ENCODE measurements at places on chromosomes 6 and 20.
A peak's percentile ranks its signal among the peaks of the same experiment; 100 is the strongest.

DNA sequence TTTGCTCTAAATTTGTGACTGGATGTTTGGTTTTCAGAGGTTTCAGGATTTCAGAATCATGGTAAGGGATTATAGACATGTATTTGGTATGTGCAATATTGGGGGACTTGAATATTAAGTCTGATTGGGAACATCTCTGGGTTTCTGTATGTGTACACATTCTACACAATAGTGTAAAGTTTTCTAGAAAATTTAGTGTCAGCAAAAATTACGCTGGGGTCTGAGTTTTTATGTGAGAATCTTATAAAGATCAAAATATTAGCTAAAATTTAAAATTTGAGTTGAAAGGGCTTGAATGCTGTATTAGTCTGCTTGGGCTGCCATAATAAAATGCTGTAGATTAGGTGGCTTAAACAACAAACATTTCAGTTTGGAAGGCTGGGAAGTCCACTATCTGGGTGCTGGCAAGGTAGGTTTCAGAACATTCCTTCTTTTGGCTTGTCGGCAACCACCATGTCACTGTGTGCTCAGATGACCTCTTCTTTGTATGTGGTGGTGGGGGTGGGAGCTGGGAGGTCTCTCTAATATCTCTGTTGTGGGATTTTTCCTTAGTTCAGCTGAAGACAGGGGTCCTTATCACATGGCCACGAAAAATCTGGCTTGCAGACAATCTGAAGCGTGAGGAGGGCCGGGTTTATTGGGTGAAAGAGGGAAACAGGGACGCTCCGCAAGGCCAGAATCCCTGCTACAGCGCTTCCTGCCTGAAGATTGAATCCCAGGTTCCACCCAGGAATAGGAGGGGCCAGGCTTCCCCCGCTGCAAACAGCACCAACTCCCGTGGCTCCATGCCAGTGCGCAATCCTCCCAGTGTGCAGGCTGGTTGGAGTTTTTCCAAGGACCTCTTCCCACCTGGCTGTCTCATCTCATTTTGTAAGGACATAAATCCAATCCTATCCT lies 299.7 kb downstream of the PLCB1 start:
- peak overlapping the region; percentile 80 for H3K27ac ChIP-seq
- peaks cover 44% of the 10 kb centered on the region for H3K4me1 ChIP-seq

- peaks cover 4% of the 10 kb centered on the region for H3K27me3 ChIP-seq
- no peaks in the 10 kb centered on the region for H3K36me3 ChIP-seq
- no peak for DNase-seq
- H3K4me1 ChIP-seq = no peaks in the 10 kb centered on the region
- no peak overlapping the region for H3K27ac ChIP-seq
- no peak overlapping the region for H3K4me3 ChIP-seq
These were observed 170.6 kb downstream of the TRMT11 start for GRCh38 chr6:126156973-126157372.

DNA sequence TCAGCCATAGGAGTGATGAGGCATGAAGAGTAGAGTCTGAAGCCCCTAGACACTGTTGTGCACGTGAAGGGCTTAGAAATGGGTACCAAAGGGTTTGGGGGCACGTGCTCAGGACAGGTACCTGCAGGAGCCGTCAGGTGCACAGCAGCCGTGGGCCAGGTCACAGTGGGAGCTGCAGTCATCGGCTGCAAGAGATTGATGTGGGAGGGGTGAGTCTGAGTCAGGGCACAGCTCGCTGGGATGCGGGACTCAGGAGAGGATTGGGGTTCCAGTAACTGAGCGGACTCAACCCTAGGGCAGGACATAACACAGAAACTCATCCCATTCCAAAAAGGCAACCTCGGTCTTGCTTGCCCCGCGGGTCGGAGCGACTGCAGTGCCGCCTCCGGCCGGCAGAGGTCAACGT lies 1.1 kb downstream of the DLK2 start:
- H3K27ac ChIP-seq = no peak overlapping the region
- peaks cover 44% of the 10 kb centered on the region for H3K27me3 ChIP-seq
- no peak for DNase-seq
- H3K4me1 ChIP-seq = peaks cover 33% of the 10 kb centered on the region
- H3K4me3 ChIP-seq = peak overlapping the region; percentile 70

- H3K36me3 ChIP-seq = no peaks in the 10 kb centered on the region
- H3K27me3 ChIP-seq = peaks cover 85% of the 10 kb centered on the region
- no peak overlapping the region for H3K4me3 ChIP-seq
These were observed 4.7 kb upstream of the LINC00237 start for GRCh38 chr20:21110811-21111210.

GRCh38 chr20:43776691-43777090 lies 49.9 kb upstream of the GTSF1L start:
- no peaks in the 10 kb centered on the region for H3K36me3 ChIP-seq
- H3K4me1 ChIP-seq = no peaks in the 10 kb centered on the region
- H3K27ac ChIP-seq = no peak overlapping the region
- DNase-seq = no peak
- peaks cover 35% of the 10 kb centered on the region for H3K27me3 ChIP-seq

- no peak for DNase-seq
- H3K27ac ChIP-seq = no peak overlapping the region
- no peaks in the 10 kb centered on the region for H3K36me3 ChIP-seq
These were observed 28.0 kb upstream of the CST5 start for GRCh38 chr20:23907579-23907978.

DNA sequence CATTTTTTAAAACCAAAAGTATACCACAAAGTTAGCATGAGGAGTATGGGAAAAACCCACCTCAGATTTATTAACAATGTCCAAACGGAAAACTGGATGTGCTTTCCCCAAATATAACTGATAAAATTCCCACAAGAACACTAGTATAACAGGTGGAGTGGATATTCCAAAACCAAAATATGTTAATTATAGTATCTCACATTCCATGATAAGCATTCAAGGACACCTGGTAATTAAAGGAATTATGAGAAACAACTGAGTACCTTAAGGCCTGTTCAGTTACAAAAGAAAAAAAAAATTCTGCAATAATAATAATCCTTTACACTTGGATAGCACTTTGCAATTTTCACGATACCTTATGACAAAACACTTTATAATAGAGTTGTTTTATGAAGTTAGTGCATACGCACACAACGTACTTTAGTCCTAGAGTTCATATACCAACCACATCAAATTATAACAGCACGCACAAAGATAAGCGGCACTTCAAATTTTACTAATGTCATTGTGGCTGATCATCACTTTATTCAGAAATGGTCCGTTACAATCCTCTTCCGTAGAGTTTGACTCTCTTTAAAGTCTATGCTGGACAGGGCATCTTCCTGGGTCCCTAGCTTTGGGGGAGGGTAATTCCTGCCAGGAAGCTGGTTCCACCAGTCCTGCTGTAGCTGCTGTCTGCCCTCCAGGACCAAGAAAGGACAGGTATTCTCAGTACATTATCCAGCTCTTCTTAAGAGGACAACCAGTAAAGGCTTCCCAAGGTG lies 1.7 kb downstream of the CDK19 start:
- H3K27me3 ChIP-seq = no peaks in the 10 kb centered on the region
- H3K4me1 ChIP-seq = peaks cover 29% of the 10 kb centered on the region
- no peak for DNase-seq
- peak overlapping the region; percentile 100 for H3K4me3 ChIP-seq
- H3K27ac ChIP-seq = no peak overlapping the region

DNA sequence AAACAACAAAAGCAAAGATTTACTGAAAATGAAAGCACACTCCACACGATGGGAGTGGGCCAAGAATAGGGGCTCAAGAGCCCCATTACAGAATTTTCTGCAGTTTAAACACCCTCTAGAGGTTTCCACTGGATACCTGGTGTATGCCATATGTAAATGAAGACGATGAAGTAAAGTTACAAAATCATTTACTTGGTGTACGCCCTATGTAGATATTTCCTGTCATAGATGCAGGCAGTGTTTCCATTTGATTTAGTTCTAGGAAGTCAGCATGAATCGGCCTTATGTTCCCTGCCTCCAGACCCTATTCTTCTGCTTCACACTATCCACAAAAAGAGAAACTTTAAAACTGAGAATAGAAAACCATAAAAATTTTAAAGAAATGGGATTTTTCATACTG lies 404.4 kb upstream of the GJE1 start:
- H3K27ac ChIP-seq = no peak overlapping the region
- H3K36me3 ChIP-seq = no peaks in the 10 kb centered on the region
- no peaks in the 10 kb centered on the region for H3K27me3 ChIP-seq

GRCh38 chr20:31560094-31560745 lies 44.9 kb upstream of the ID1 start:
- H3K27me3 ChIP-seq = no peaks in the 10 kb centered on the region
- H3K36me3 ChIP-seq = peaks cover 55% of the 10 kb centered on the region
- H3K27ac ChIP-seq = no peak overlapping the region
- no peak overlapping the region for H3K4me3 ChIP-seq
- H3K4me1 ChIP-seq = peaks cover 18% of the 10 kb centered on the region
- peak; percentile 67 for DNase-seq

- no peak overlapping the region for H3K27ac ChIP-seq
- H3K4me1 ChIP-seq = no peaks in the 10 kb centered on the region
- H3K27me3 ChIP-seq = peaks cover 5% of the 10 kb centered on the region
- H3K36me3 ChIP-seq = no peaks in the 10 kb centered on the region
- DNase-seq = no peak
These were observed 121.6 kb upstream of the GJE1 start for GRCh38 chr6:142011156-142011555.

- peaks cover 38% of the 10 kb centered on the region for H3K27me3 ChIP-seq
- H3K36me3 ChIP-seq = no peaks in the 10 kb centered on the region
- DNase-seq = no peak
- H3K4me3 ChIP-seq = peak overlapping the region; percentile 77
- peaks cover 19% of the 10 kb centered on the region for H3K4me1 ChIP-seq
These were observed 1.2 kb upstream of the ARFGEF3 start for GRCh38 chr6:138160329-138161087.

DNA sequence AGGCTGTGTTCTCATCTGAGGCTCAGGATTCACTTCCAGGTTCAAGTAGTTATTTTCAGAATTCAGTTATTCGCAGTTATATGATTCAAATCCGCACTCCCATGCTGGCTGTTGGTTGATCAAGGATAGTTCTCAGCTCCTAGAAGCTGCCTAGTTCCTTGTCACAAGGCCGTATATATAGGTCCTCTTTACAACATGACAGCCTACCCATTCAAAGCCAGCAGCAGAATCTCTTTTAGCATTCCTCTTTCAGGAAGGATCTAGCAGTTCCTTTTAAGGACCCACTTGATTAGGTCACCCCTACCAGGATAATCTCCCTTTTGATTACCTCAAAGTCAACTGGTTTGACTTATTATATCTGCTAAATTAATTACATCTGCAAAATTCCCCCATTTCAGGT lies 23.8 kb upstream of the LAMP5 start:
- no peaks in the 10 kb centered on the region for H3K27me3 ChIP-seq
- H3K36me3 ChIP-seq = no peaks in the 10 kb centered on the region
- H3K4me3 ChIP-seq = no peak overlapping the region
- DNase-seq = no peak
- H3K27ac ChIP-seq = no peak overlapping the region

DNA sequence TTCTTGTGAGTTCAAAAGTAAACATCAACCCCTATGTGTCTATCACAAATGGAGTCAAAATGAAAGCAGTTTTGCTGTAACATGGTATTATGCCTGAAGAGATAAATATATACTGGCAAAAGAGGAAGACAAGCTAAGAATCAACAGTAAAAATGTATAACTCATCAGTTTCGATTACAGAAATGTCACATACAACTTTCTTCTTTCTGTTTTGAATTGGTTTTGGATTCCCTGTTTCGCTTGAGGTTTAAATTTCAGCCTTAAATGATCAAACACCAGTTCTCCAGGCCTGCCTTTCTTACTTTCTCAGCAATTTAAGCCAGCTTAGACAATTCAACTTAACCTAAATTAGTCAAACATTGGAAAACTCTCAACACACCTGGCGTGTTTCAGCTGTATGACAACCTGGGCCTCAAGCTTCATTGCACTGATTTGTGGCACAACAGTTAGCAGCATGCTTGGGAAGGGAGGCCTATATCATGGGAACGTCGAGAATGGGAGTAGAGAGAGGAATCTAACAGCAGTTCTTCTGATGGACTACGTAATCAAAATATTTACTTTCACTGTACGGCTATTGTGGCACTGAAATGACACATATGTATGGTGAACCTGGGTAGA lies 51.9 kb upstream of the MARCKS start:
- no peaks in the 10 kb centered on the region for H3K36me3 ChIP-seq
- no peak for DNase-seq
- peaks cover 8% of the 10 kb centered on the region for H3K4me1 ChIP-seq
- H3K27me3 ChIP-seq = no peaks in the 10 kb centered on the region
- peak overlapping the region; percentile 60 for H3K27ac ChIP-seq
- no peak overlapping the region for H3K4me3 ChIP-seq

- no peak overlapping the region for H3K4me3 ChIP-seq
- no peaks in the 10 kb centered on the region for H3K4me1 ChIP-seq
- DNase-seq = no peak
- H3K36me3 ChIP-seq = peaks cover 13% of the 10 kb centered on the region
These were observed 304.4 kb upstream of the PLCB4 start for GRCh38 chr20:8764344-8764962.

GRCh38 chr6:26025894-26026832 lies 61.1 kb upstream of the HFE start:
- no peaks in the 10 kb centered on the region for H3K27me3 ChIP-seq
- peak overlapping the region; percentile 73 for H3K4me3 ChIP-seq
- H3K36me3 ChIP-seq = no peaks in the 10 kb centered on the region
- H3K4me1 ChIP-seq = peaks cover 42% of the 10 kb centered on the region

DNA sequence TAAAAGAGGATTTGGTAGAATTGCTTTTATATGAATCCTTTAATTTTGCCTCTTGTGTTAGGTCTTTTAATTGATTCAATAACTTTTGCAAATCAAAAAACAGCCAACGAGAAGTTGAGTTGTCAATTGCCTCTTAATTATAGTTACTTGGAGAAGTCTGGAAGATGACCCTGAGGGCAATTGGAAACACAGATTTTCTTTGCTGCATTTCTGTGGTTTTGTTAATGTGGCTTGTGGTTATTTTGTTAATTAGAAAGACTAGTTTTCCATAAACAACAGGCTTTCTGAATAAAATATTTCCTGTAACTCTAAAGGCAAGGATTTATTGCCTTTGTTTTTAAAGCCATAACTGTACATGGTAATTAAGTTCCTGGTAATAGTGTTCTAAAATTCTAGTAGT lies 513.0 kb downstream of the EPHA7 start:
- no peak for DNase-seq
- H3K27me3 ChIP-seq = no peaks in the 10 kb centered on the region
- H3K36me3 ChIP-seq = no peaks in the 10 kb centered on the region
- H3K27ac ChIP-seq = no peak overlapping the region
- no peaks in the 10 kb centered on the region for H3K4me1 ChIP-seq

DNA sequence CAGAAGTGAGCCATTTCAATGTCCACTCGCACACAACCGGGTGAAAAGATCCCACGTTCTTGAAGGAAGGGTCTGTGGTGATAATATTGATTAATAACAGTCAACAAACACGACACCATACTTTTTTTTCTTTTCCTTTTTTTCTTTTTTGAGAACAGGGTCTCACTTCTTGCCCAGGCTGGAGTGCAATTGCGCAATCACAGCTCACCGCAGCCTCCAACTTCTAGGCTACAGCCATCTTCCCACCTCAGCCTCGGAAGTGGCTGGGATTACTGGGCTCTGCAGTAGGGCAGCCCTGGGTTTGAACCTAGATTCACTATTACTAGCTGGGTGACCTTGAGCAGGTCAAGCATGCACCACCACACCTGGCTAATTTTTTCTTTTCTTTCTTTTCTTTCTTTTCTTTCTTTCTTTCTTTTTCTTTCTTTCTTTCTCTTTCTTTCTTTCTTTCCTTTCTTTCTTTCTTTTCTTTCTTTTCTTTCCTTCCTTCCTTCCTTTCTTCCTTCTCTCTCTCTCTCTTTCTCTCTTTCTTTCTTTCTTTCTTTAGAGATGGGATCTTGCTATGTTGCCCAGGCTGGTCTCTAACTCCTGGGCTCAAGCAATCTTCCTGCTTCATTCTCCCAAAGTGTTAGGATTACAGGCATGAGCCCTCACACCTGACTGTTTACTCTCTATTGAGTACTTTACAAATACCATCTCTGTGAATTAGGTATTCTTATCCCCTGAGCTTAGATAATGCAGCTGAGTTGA lies 123.9 kb downstream of the SNX5 start:
- peaks cover 62% of the 10 kb centered on the region for H3K4me1 ChIP-seq
